HFF-Myc (cell line): ENCODE measurements at places on chromosomes 6 and 20.

- no peak for DNase-seq
Observed at GRCh38 chr20:40223810-40224209, 465.2 kb downstream of the MAFB start.

- DNase-seq, result no peak
Observed at GRCh38 chr6:35829306-35829705, 24.2 kb downstream of the LHFPL5 start.

DNA sequence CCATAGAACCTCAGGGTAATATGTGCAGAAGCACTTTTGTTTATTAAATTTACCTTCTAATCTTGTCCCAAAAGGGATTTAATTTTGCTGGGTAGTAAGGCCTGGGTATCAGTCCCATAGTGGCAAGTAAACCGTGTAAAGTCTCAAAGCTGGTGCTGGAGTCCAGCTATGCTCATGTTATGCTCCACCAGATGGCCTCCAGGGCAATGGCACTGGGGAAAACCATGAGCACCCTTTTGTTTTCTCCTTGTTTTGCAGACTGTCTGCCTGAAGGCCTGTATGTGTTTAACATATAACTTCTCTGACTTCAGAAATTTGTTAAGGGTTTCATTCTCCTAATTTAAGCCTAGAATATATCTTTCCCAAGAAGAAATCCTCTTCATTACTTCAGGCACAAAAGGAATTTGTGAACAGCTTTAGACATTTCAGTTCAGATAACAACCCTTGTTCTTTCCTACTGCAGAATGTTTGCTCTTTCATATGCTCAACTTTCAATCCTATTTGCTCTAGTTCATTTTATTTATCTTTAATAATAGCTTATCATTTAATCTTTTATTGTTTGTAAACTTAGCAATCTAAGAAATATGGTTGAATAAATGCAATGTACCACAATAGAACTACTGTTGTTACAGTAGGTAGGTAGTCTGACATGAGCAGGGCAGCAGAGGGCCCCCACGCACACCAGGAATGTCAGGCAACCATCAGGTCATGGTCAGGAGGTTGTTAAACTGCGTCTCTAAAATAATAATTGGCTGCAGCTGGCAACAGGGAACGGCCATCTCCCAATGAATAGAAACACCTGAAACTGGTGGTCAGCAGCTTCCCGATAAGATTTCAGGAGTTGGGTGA is 162.8 kb downstream of the TENT5A start:
- DNase-seq, result no peak

GRCh38 chr6:2165286-2165685 is 80.1 kb downstream of the GMDS start:
- DNase-seq, result no peak

DNA sequence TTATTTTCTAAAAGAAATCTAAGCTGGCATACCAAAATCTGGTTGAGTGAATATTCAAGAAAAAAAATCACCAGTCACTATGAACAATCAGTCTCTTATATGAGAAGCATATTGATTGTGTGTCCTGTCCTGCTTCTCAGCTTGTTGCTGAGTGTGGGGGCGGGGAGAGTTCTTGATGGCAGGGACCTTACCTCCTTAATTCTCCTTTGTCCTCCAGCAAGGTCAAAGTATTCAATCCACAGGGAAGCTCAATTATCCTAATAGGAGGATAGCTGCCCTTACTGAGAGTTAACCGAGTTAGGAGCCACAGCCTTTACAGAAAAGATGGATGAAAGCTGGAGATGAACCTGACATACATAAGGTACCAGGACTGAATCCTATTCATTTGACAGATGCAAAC is 154.0 kb downstream of the LY86 start:
- DNase-seq, result no peak

- DNase-seq, result no peak
Observed at GRCh38 chr6:41470029-41470330, 76.2 kb upstream of the FOXP4 start.

DNA sequence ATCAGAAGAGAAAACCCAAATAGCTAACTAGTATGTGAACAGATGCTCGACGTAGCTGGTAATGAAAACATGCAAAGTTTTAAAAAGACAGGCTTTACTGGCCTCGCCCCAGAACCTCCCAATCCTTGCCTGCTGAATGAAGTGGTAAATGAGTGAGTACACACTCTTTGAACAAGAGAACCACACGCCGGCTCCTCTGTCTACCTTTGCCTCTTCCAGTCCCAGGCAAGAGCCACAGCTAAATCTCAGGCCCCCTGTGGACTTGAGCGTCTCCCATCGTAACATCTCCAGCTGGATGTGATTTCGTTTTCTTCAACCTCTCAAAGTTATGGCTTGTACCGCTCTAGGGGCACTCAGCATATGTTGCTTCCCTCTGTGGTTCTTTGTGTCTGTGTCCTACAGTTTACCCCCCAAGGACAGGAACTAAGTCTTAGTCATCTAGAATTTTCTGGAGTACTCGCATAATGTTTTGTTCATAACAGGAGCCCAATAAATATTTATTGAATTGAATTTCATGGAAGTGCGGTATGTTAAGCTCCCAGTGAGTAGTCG is 153.2 kb upstream of the TAB2 start:
- DNase-seq, result no peak

DNA sequence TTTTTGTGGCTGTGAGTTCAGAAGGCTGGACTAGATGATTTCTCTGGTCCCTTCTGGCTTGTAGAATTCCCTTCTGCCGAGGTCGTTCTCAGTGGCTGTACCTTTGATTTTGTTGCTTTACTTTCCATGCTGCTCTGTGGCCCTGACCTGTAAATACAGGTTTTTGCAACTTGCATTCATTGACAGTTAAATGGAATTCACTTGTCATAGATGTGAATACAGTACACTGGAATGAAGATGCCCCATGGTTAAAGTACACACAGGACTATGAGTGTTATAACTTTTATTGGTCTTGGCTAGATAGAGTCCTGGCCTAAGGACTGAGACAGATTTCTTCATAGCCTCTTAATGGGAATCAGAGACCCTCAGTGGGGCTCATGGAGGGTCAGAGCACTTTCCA is 12.9 kb upstream of the EFCAB8 start:
- DNase-seq, result no peak

DNA sequence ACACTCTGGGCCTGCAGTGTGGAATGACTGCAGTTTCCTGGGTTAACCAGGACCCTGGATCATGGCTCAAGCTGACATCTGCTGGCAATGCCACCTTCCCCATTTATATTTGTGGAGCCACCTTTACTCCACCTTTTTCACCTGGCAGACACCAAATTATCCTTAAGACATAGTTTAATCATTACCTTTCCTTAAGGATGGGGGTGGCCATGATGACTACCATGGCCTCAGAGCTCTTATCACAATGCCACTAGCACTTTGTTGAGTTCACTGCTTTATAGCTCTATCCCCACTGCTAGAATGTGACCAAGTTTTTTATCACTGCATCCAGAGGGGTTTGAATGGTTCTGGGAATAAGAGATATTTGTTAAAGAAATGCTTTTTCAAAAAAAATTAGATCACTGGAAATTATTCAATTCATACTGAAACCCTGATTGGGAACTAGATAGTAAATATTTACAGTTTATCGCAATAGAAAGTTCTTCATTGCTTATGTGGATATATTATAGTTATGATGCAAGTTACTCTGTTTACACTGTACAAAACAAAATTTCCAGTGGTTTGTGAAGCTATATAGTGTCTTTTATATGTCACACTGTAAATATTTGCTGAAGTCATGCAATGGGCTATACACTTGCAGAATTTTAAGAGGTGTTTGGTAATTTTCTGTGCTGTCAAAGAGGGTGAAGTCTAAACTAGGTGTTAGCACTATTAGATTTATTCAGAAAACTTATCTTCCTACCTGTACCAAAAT is 37.3 kb upstream of the IFNGR1 start:
- no peak for DNase-seq
